ENCODE measurements at places on chromosomes 5 and 9.

DNA sequence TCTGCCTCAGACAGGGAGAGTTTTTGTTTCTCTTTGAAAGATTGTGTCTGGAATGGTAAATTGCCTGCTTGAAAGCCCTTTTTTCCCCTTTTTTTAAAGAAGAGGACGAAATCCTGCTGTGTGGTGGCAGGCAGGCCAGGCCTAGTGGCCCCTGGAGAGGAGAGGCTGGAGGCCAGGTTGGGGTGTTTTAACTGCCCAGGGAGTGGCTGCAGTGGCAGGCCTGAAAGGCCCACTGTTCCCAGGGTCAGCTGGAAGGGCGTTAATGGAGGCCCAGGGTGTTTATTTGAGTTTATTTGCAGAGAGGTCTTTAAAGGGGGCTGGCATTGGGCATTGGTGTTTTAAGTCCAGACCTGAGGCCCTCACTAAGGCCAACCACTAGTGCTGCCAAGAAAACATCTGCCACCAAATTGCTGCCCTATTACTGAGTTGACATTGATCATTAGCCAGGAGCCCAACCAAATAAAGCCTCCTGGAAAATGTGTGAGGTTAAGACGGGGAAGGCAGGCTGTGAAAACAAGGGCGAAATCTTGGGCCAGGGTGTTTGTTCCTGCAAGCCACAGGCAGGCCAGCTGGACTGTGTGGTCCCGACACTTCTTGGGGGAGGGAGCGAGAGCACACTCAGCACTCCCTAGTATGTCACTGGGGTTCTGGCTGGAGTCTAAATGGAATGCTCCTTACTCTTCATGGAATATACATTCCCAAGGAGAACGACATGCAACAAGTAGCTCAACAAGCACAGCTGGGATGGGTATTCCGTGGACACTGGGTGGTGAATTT lies 5.0 kb downstream of the JADE2 start:
- DNase-seq, result no peak

DNA sequence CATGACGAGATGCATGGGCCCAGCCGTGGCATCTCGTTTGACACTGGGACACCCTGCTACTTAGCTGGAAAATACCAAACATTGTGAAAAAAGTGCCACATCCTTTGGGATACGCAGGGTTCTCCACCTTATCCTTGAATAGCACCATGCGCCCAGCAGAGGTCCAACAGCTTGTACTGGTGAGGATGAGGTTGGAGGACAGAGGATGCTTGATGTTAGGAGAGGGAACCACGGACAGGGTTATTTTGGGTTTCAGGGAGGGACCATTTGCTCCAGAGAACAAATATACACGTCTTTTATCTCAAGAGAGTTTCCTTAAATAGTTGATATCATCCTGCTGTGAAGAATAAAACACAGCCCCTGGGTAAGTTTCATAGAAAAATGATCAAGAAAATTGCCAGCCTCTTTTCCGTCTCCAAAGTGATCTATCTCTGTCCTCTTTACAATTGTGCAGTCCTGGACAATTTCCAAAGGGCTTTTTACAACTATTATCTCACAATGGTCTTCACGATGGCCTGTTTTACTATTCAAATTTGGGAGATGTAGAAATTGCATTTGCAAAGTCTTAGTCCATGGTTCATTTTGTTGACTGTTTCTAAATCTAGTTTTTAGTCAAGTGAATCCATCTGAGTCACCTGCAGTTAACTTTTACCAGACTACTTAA lies 19.9 kb upstream of the FRRS1L start:
- no peak for DNase-seq

DNA sequence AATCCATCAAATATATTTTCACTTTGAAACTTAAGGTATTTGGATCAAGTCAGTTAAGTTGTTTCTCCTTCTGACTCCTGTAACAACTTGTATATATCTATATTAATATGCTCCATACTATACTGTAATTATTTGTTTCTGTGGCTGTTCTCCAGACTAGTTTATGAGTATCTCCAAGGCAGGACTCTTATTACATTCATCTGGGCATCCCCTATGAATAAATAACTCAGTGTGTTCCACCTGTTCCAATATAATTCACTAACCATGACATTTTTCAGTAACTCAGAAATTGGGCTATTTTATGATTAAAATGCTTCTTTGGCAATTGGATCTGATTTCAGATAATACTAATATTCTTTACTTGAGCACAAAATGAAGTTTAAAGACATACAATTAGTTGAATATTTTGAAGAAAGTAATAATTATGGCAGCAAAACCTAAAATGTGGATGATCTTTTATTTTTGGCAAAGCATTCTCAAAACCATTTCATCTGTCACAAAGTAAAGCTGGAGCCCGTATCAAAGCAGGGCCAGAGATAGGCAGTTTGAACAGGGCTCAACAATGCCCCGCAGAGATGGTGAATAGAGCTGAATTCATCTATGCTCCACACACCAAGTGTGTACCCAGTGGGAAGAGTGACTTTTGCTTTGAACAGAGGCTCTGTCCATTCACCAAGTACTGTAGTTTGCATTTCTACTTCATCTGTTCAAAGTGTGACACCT lies 314.3 kb downstream of the PDE4D start:
- no peak for DNase-seq

DNA sequence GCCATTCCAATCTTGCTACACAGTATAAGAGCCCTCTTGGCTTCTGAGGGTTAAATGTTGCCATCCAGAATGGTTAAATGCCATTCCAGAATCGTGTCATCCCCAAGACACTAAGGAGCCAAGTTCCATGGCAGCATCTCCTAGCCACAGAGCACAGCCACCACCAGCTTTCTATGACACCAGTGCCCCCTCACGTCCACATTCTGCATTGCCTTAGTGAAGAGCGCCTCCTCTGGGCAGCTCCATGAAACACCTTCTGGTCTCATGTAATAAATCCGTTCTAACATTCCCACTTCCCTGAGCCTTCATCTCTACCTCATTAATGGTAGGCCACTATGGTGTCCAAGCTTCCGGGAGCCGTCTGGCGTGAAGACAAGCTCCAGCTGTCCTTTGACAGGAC lies 12.4 kb downstream of the CBY3 start:
- peak; percentile 40 for DNase-seq

DNA sequence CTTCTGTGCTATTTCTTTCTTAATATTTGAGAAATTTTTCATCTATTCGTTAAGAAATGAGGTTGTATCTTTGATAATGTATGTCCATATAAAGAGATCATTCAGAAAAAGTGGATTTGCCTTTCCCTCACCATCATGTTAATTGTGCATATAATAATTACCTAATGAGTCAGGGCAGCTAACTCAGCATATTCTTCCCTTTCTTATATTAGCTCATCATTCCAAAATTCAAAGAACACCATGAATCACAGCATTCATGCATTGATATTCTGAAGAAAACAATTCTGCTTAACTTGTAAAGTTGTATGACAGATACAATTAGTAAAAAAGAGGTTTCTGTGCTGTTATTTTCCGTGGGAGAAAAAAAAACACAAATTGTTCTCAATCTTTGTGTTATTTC lies 630.6 kb downstream of the TLE1 start:
- DNase-seq, result no peak

GRCh38 chr9:137304383-137305059 lies 2.5 kb upstream of the NRARP start:
- DNase-seq, result no peak

- no peak for DNase-seq
Measured at GRCh38 chr5:67903656-67904055, 311.9 kb upstream of the PIK3R1 start.

DNA sequence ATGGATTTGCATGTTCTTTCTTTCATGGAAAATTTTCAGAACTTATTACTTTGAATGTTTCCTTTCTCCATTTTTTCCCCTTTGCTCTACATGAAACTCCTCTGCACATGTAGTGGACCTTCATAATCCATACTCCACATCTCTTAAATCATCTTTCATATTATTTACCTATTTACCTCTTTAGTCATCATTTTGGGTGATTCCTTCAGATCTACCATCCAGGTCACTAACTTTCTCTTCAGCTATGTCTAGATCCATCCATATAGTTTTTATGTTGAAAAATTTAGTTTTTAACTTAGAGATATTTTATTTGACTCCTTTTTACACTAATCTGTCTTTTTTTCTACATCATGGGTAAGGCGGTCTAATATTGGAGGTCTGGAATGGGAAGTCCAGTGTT lies 586.6 kb downstream of the NR2F1-AS1 start:
- DNase-seq, result no peak

DNA sequence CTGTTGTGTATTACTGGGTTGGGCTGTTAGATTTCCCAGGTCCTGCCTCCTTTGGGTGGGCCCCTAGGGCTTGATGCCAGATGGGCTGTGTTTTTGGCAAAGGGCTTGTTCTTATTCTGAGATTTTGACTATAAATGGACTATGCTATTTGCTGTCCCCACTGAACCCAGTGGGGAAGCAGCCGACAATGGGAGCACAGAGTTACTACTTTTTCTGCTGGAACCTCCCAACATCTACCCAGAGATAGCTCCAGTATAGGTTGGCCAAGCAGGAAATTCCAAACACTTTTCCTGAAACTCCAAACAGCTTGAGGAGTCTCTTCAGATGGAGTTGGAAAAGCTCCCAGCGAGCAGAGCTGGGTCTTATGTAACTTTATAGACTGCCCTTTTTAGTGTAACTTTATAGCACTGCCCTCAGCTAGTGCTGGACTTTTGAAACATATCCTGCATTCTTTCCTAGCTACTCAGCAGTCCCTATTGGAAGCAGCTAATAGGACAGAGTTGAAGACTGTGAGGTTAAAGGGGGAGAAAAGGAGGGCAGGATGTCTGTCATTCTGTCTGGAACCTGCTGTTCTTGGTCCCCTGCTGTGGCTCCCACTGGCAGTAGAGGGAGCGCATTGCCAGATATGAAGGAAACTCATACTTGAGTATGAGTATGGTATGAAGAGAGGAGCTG lies 21.0 kb downstream of the RUSC2 start:
- DNase-seq, result no peak

DNA sequence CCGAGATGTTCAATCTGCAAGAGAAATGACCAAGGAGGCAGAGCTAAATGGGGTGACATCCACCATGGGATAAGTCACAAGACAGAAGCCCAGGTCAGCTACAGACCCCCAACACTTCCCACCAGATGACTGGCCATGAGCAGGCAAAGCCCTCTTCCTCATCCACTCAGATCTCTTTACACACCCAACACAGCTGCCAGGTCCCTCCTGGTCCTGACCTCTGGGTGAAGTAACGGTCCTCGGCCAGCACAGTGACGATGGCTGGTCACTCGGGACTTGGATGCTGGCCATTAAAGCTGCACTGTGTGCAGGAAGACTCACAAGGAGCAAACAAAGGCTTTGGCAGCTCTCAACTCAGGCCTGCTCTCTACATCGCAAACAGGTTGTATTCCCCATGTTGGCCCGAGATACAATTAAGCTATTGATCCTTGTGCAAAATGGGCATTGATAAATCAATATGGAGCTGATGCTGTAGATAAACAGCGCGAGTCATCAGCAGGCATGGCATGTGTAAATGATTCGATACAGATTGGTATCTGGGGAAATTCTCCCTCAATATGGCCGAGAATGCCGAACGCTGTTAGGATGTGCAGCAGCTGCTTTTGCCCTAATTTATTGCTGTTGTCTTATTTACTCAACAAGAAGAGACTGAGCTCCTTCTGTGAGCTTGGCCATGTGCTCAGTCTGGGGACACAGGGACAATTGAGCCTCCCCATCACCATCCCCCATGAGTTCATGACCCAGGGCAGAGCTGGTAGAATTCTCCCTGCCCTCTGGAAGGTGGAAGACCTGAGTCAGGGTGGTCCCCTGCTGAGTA lies 98.7 kb downstream of the C5orf15 start:
- no peak for DNase-seq

GRCh38 chr5:57327561-57328367 lies 153.9 kb downstream of the GPBP1 start:
- no peak for DNase-seq

Data from CD4-positive, alpha-beta T cell treated with Interleukin-15 for 4 hours (primary cell).